GM13976 (cell line): ENCODE measurements at places on chromosomes 12 and 14.

DNA sequence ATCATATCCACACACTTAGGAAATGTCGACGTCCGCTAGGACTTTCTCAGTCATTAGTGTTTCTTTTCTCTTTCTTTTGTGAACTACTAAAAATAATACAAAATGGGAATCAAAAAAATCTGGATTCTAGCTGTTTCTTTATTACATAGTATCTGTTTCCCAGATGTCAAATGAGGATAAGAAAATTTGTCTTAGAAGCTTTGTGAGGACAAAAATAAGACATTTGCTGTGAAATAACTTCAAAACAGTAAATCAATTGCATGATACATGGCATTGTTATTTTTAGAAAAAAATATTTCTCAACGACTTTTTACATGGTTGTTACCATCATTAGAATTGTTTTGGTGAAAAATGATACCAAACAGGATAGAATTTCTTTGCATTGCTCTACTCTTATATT lies 71.4 kb upstream of the IFNG-AS1 start:
- DNase-seq: no peak

- DNase-seq: no peak
These were observed 18.3 kb downstream of the SLC17A8 start for GRCh38 chr12:100375038-100375735.

GRCh38 chr12:67804168-67804567 lies 155.6 kb downstream of the DYRK2 start:
- no peak for DNase-seq

GRCh38 chr14:72547999-72548398 lies 345.9 kb downstream of the DPF3 start:
- no peak for DNase-seq

- DNase-seq: no peak
These were observed 14.9 kb downstream of the SCARB1 start for GRCh38 chr12:124848621-124849380.

DNA sequence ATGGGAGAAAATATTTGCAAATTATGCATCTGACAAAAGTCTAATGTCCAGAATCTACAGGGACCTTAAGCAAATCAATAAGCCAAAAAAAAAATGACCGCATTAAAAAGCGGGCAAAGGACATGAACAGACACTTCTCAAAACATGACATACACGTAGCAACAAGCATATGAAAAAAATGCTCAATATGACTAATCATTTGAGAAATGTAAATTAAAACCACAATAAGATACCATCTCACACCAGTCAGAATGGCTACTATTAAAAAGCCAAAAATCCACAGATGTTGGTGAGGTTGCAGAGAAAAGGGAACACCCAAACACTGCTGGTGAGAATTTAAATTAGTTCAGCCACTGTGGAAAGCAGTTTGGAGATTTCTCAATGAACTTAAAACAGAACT lies 16.1 kb downstream of the PAWR start:
- DNase-seq: no peak

DNA sequence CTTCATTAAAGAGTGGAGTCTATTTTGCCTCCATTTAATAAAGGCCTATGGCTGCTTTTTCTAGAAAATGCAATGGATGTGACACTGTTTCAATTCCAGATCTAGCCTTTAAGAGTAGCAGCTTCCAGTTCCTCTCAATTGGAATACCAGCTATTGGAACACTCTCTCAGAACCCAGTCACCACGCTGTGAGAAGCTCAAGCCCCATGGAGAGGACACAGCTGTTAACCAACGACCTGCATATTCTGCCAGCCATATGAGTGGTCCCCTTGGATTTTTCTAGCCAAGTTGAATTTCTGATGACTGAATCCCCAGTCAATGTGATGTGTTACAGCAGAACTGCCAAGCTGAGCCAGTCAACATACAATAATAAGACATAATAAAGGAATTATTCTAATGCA lies 131.8 kb downstream of the TMTC3 start:
- no peak for DNase-seq

DNA sequence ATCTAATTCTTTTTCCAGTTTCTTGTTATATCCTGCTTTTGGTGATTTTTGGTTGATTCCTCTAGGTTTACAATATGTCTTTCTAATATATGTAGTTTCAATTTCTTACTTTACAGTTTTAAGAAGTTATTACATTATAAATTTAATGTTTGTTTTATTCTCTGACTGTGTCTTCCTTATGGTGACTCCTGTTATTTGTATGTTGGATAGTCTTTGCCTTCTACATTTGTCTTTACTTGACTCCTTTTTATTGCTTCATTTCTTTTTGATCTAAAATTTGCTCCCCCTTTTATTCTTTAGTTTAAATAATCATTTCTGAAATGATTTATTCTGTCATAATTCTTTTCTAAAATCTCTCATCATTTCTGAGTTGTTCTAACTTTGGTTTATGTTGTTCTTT lies 125.8 kb downstream of the CCDC91 start:
- no peak for DNase-seq

DNA sequence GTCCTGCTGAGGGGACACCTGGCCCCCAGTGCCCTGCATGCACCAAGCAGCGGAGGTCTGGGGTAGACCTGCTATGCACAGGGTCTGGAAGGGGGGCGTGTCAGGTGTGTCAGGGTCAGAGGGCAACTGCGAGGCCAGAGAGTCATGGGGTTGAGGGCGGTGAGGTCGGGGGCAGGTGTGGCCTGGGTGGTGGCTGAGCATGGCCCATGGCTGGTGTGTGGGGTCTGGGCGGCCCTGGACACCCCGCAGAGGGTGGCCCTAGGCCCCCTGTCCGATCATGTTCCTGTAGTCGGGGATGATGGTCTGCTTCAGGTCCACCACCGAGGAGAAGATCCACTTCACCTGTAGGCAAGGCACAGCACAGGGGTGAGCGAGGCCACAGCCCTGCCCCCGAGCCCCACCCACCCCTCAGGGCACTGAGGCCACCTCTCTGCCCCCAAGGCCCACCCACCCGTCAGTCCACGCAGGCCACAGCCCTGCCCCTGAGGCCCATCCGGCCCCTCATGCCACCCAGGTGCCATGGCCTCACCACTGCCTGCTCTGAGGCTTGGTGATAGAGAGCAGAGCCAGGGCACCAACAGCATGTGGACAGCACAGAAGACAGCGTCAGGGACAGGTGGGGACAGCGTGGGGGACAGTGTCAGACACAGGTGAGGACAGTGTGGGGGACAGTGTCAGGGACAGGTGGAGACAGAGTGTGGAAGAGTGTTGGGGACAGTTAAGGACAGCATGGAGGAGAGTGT lies 211.3 kb downstream of the TMEM121 start:
- DNase-seq: no peak

DNA sequence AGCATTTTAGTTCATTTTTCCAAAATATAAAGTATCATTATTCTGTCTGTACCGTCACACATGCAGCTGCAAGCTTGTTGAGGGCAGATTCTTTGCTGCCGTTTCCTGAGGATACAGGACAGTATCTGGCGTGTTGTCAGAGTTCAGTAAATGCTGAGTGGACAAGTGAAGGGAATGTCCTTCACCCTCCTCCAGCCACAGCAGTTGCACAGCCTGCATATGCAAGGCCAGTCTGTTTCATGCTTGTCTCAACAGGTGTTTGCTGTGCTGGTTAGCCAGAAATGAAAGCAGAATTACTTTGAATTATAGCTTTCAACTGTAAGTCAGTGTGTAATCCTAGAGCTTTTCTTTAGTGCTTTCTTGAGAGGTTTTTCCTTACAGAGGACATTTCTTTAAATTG lies 36.5 kb downstream of the TDP1 start:
- no peak for DNase-seq

DNA sequence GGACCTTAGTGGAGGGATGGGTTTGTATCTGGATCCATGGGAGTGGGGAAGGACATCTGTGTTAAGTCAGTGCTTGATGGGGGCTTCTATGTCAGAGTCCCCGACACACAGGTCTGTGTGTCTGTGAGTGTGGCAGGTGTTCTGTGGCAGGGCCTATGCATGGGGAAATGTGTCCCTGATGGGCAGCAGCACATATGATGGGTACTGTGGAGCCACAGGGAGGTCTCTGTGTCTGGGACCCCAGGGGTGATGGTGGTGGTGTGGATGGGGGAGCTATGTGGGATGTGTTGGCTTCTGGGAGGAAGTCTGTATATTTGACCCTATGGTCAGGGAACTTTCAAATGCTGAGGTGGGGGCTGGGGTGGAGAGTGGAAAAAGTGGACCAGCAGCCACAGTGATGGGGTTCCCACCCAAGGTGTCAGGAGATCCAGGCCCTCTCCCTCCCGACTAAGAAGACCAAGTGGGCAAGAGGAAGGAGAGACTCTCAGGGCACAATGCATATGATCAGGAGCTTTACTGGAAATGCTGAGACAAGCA lies 16.5 kb downstream of the KRT7 start:
- no peak for DNase-seq

- no peak for DNase-seq
These were observed 928.6 kb downstream of the TMEM121 start for GRCh38 chr14:106455026-106455425.
